Fibroblast of skin of left biceps (primary cell): ENCODE measurements at places on chromosomes 1 and 21.

- no peak for DNase-seq
These were observed 183.9 kb upstream of the ESRRG start for GRCh38 chr1:216907100-216907499.

- no peak for DNase-seq
These were observed 508.6 kb downstream of the PTPRU start for GRCh38 chr1:29744684-29745490.

- peak; percentile 38 for DNase-seq
These were observed 19.1 kb downstream of the OLFML3 start for GRCh38 chr1:113998361-113998760.

DNA sequence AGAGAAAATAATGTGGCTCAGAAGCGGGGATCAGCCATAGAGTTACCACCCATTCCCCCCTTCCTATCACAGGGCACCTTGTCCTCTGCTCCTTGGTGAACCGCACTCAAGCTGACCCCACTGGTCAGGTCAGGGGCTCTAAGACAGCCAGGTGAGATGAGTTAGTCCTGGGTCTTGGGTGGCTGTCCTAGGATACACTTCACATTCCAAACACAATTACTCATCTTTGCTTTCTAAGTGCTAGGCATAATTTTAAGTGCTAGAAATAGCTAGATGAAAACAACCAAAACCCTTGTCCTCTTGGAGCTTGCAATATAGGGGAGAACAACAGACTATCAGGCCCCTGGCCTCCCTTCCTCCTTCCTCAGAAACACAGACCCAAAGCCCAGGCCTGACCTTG is 7.8 kb upstream of the MUTYH start:
- DNase-seq: no peak

DNA sequence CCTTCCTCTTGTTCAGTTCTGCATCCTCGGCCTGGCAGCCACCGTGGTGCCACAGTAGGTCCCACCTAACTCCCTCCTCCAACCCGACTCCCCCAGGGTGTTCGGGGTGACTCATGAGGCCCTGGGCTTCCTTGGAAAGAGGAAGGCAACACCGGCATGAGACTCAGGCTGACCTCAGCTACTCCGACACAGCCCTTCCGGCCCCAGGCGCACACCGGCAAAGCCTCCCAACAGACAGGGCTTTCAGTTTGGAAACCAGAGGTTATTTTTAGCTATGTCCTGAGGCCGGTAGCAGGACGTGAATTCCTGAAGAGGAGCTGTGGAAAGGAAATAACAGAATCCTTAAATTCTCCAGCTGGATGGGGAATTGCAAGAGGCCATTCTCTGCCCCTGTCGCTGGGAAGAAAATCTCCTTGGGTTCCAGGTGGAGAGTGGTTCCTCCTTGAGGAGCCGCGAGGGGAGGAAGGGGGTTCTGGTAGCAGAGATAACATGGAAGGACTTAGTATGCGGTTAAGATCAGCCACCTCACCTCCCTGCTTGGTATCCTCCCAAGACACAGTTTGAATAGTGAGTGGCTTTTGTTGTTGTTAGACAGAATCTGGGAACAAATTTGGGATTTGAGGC is 24.4 kb downstream of the PLXNA2 start:
- DNase-seq: no peak

DNA sequence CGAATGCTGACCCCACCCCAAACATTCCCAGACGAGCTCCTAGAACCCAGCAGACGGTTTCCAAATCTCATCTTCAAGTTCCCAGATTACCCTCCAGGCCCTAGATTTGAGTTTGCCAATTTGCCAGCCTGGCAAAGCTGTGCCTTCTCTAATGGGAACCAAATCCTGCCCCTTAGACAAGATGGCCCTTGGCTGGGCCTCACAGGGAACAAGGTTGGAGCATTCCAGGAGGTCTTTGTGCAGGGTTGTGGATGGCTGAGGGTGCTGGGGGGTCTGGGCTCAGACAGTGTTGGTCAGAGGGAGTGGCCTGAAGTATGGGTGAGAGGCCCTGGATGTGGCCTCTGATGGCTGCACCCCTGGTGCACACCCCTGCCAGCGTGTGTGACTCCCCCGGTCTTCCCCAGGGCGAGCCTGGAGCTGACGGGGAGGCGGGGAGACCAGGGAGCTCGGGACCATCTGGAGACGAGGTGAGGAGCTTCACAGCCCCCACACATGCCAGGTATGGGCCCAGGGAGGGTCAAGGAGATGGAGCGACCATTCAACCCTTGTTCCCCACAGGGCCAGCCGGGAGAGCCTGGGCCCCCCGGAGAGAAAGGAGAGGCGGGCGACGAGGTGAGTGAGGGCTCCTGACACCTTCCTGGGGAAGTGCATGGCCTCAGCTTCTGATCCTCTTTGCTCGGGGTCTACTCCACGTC is 10.2 kb downstream of the COL6A1 start:
- DNase-seq: no peak

DNA sequence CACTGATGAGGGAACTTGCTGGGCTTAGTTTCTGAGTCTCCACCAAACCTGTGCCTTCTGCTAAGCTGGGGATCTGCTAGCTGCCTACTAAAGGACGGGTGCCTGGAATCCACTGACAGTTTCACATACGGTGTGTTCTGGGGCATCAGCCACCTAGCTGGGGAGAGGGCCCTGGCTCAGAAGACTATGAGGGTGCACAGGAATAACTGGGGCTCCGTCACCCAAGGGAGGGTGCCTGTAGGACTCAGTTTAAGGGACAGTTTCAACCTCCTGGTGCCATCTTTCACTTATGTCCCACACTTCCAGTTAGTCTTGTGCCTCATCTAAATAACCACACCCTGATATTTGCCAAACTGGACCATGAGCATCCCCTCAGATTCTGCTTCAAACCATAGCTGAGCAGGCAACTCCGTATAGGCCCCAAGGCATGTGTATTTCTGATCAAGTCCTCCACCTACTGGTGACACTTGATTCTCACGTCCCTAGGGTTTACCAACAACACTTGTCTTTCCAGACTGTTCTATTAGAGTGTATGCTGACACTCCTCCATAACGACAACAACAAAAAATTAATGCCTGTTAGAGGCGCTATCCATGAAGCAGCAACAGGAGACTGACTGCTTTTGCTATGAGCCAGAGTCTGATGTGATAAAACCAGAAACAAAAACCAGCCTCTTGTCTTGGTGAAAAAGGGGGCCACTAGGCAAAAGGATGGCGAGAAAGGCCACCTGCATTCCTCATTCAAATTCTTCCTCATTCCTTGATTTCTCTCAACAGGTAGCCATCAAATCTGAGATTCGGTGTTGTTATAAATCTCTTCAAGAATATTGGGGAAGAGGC is 55.0 kb upstream of the PAXBP1 start:
- DNase-seq: no peak

GRCh38 chr1:150544204-150544603 is 5.0 kb upstream of the ADAMTSL4 start:
- no peak for DNase-seq

DNA sequence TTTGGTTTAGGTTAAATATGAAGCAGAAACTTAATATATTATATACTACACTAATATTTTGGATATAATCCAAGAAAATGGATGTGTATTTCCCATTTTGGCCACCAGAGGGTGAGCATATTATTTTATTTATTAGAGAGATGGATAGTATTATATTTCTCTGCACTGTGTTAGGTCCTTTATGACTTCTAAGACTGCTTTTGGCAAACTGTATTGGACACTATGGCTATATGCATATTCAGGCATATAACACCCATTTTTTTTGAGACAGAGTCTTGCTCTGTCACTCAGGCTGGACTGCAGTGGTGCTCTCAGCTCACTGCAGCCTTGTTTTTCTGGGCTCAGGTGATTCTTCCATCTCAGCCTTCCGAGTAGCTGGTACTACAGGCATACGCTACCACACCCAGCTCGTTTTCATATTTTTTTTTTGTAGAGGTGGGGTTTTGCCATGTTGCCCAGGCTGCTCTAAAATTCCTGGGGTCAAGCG is 17.8 kb upstream of the PGM1 start:
- no peak for DNase-seq

- DNase-seq: peak; percentile 35
These were observed 70.6 kb upstream of the KIAA1614 start for GRCh38 chr1:180842052-180842451.

GRCh38 chr1:209710093-209710492 is 5.4 kb downstream of the HSD11B1 start:
- no peak for DNase-seq

DNA sequence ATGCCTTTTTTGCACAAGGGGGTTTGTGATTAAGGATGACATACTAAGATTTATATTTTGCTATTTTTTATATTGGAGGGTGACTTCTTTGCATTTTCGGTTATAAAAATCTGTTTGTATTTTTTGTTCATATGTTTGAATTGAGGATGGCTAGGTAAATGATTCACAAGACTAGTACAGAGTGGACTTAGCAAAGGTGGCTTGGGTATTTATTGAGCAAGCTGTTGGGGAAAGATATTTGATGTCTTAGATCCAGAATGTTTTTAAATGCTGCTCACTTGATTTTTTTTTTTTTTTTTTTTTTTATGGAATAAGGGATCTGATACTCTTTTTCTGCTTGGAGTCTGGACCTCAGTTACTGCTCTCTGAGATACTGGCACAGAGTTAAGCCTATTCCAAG is 100.6 kb downstream of the DNM3 start:
- DNase-seq: no peak

GRCh38 chr1:150606463-150607142 is 22.8 kb downstream of the ENSA start:
- DNase-seq: no peak

DNA sequence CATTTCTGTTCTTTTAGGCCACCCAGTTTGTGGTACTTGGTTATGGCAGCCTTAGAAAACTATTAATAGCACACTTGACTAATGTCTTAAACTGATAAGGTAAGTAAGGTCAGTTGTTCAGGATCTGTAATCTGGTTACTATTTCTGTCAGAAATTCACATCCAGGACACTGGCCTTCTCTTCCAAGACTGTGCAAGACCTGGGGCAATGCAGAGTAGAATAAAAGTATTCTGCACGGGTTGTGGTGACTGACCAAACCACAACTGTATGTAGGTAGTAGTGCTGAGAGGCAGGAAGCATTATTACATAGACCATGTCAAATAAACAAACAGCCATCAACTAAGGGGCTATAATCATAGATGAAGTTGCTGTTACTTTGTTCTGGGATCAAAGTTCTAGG is 46.7 kb downstream of the WARS2 start:
- DNase-seq: no peak

DNA sequence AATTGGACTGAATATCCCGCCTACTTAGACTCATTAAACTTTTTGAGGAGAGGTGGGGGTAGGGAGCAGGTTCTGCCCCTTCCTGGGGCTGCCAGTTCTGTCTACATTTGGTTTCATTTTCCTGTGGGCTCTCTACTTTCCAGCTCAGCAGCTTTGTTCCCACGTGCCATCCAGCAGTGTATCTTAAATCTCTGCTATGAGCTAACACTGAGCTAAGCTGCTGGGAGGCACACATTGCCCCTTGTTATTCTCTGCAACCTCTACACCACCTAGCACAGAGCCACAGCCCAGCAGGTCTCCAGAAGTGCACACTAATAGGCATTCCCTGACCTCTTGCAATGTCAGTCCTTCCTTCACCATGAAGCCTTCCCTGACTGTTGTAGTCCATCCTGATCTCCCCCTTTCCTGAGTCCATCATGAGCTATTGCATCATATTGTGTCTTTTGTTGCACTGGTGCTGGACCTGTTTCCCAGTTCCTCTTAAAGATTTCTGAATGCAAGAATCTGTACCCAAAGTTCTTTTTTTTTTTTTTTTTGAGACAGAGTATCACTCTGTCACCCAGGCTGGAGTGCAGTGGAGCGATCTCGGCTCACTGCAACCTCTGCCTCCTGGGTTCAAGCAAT is 28.7 kb upstream of the NRDC start:
- no peak for DNase-seq

DNA sequence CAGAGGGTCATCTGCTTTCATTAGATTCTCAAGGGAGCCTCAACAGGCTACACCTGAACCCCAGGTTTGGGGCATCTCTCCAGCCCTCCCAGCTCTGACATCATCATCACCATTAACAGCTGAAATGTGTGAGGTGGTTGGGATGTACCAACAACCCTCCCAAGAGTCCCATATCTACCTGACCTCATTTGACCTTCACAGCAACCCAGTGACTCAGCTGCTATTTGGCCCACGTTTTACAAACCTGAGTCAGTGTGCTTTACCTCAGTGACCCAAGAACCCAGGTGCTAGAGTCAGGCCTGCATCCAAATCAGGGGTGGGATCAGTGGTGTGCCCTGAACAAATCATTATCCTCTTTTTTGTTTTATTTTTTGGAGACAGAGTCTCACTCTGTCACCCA is 53.3 kb upstream of the TINAGL1 start:
- DNase-seq: no peak

DNA sequence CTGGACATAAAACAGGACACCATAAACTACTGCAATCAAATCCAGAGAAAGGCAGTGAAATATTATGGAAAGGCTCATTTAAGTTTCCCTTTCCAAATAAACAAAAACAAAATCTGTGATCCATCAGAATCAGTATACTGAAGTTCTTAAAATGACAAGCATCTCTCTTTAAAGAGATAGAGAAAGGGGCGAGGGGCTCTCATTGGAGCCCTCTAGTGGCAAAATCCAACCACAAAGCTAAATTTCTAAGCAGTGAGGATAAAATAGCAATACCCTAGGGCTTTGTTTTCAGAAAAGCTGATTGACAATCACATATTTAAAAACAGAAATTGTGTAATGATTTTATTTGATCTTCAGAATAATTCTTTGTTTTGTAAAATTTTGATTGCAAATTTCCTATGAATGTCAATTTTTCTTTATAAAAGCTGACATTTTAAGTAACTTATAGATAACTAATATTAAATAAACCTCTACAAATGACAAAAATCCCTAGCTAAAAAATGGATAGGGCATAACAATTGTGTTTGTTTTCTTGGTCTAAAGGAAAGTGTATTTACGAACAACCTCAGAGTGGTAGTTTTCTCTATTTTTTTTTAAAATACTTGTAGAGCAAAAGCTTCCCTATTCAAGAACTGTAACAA is 138.2 kb downstream of the COL24A1 start:
- no peak for DNase-seq

- no peak for DNase-seq
These were observed 49.4 kb downstream of the TMCO4 start for GRCh38 chr1:19750101-19750881.

DNA sequence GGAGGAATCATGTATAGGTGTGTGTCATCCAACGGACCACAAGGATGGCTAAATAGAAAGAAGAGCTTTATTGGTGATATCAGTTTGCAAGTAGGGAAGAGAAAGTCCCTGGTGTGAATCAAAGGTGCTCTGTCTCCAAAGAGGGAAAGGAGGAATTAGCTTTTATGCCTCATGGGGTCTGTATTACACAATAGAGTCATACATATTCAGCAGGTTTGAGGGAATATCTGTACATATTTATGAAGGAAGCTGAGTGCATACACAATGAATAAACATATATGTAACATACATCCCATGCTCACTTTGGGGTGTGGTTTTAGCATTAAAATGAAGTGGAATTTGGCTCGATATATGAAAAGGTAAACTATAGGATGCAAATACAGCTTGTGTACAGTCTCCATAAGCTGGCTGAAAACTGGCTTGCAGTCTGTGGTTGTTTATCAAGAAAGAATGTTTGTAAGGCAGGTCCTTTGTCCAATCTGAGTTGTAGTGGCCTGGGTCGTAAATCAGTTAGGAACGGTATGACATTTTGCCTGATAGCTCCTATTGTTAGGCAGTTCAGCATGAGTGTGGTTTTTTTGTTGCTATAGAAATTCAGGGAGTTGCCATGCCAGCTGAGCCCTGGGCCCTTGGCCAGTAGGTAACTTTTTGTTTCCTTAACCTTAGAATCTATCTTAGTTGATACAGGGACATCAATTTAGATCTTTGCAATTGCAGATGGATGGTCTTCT is 198.0 kb upstream of the ZP4 start:
- no peak for DNase-seq
